B cell (primary cell): ENCODE measurements at places on chromosomes 6 and 20.

- DNase-seq = no peak
Observed at GRCh38 chr6:53299331-53300005, 49.3 kb downstream of the ELOVL5 start.

- no peak for DNase-seq
Observed at GRCh38 chr20:19095762-19096161, 116.7 kb upstream of the SLC24A3 start.

- DNase-seq = peak; percentile 88
Observed at GRCh38 chr6:44247338-44248302, 719 bp downstream of the HSP90AB1 start.

- no peak for DNase-seq
Observed at GRCh38 chr6:703552-703951, 10.6 kb upstream of the EXOC2 start.

GRCh38 chr6:39980839-39981580, 46.7 kb upstream of the MOCS1 start:
- DNase-seq = peak; percentile 45
